Activated CD8-positive, alpha-beta T cell treated with anti-CD3 and anti-CD28 coated beads for 36 hours (primary cell): ENCODE measurements at places on chromosomes 13 and 19. TPM values are rescaled to one million over a fixed set of nuclear protein-coding genes. Genes with fewer than 3 reads are reported as not detected.

POSTN gene
- total RNA-seq, result not detected

CGB1 gene
- total RNA-seq, result not detected

IGFL4 gene
- not detected for total RNA-seq

MYADM gene
- 64.7 TPM for total RNA-seq

AMER2 gene
- not detected for total RNA-seq

IL4I1 gene
- 16.2 TPM for total RNA-seq

DNA sequence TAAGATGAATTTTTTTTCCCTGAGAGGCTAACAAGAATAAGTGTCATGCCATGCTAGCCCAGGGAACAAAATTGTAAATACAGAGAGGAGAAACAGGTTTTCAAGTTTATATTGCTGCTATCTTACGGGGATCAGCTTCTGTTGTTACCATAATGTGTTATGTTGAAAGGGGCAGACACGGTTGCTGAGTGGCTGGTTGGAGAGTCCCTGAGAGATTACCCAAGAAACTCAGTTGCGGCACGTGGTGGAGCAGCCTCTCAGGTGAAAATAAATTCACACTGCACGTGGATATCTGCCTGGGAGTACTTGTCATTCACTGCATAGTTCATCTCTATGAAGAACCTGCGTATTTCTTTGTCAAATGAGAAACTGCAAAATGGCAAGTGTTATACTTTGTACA is 293.6 kb downstream of the TDRD3 start:
- DNase-seq, result no peak

GRCh38 chr13:102033857-102034331 is 368.0 kb downstream of the FGF14 start:
- no peak for DNase-seq

GRCh38 chr19:40219721-40220276 is 1.6 kb upstream of the TTC9B start:
- peak; percentile 30 for DNase-seq
